ENCODE measurements at places on chromosomes 13 and 19.

DNA sequence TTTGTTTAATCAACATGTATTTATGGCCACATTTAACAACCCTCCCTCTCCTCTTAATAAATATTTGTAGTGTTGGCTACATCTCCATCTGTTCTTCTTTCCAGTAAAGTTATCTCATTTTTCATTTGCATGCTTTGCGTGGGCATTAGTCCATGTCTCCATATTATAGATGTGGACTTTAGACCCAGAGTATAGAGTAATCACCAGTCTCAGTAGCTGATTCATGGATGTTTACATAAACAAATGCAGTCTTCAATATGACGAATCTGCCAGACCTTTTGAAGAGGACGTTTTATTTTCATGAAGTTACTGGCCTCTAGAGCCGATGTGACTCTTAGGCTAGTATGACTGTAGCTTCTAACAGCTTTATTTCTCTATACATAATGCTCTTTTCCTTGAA is 1546.2 kb downstream of the OLFM4 start:
- no peak for DNase-seq

- no peak for DNase-seq
Observed at GRCh38 chr19:4575267-4576015, 16.0 kb upstream of the SEMA6B start.

GRCh38 chr19:48480558-48481500 is 11.7 kb downstream of the CYTH2 start:
- DNase-seq, result no peak

GRCh38 chr13:30685320-30685859 is 50.0 kb upstream of the ALOX5AP start:
- DNase-seq, result no peak

DNA sequence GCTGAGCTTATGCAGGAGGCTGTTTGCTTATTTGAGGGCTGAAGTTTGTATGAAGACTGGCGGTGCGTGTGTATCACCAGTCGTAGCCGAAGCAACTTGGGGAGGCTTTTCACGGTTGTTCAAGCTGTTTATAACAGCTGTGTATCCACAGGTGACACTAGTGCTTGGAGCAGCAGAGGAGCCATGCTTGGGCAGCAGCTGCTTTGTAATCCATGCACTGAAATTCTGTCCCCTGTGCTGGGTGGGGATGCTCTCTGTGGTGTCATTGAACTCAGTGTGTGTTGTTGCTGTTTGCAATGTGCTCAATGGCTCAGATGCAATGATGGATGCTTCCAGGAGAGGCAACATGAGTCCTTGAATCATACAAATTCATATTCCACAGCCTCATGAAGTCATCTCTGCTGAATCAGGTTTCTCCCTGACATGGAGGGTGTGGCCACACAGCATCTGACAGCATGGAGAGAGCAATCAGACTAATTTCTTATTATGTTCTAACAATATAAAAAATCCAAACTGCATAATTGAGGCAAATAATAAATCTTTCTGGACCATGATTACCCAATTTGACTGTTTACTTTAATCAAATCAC is 18.8 kb upstream of the GTF3A start:
- no peak for DNase-seq

- DNase-seq, result no peak
Observed at GRCh38 chr13:111479412-111479811, 159.0 kb downstream of the TEX29 start.

GRCh38 chr19:38869836-38870607 is 8.1 kb downstream of the RINL start:
- peak; percentile 70 for DNase-seq

- DNase-seq, result no peak
Observed at GRCh38 chr13:70034286-70034685, 73.3 kb upstream of the ATXN8OS start.

DNA sequence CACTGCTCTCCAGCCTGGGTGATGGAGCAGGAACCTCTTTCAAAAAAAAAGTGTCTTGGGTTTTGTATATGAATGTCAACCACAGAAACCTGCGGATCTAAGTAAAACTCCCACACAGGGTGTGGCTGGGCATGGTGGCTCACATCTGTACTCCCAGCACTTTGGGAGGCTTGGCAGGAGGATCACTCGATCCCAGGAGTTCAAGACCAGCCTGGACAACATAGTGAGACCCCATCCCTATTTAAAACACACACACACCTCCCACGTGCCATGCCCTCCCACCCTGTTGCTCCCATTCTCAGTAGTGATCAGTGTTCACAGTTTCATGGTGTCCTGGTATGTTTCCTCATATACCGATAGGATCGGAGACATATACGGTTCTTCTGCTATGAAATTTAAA is 9.2 kb downstream of the TMED1 start:
- DNase-seq, result no peak

Measured in putamen (tissue), 1 donor.